ENCODE measurements at places on chromosomes 5 and 9.

DNA sequence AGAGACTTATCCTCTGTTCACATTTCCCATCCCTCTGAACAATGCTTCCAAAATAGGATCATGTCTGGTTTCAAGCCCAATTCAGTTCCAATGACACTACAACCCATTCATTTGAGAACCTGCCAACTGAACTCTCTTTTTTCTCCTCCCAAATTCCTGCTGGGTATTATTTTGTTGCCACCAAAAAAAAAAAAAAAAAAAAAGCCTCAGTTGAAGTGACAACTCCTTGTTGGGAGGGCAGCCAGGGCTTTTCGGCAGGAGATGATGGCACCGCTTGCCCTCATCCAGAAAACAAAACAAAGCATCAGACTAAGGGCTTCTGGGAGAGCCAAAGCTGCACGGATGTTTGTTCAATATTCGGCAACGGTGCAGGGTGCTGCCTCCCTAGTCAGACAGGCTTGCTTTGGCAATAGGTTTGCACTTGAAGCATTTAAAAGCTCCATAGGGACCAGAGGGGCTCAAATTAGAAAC, 30.6 kb upstream of the TRIM32 start:
- DNase-seq: no peak

GRCh38 chr5:152086668-152087067, 162.0 kb upstream of the GLRA1 start:
- DNase-seq: peak; percentile 68

GRCh38 chr9:19969721-19970120, 180.9 kb upstream of the SLC24A2 start:
- no peak for DNase-seq

DNA sequence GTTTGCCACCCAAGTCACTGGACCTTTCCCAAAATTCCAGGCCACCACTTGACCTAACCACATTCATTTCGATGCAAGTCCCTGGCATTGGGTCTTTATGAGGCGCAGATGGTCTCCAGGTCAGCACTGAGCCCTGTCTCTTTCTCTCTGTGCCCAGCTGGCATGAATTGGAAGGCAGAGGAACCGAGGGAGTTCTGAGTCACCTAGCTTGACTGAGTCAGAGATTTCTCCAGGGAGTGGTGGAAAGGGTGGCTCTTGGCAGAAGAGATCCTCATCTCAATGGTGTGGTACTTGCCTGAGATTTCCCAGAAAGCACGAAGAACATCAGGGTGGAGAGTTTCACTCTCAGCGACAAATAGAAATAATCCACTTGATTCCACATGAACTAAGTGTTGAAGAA, 43.8 kb downstream of the WDR36 start:
- DNase-seq: no peak

DNA sequence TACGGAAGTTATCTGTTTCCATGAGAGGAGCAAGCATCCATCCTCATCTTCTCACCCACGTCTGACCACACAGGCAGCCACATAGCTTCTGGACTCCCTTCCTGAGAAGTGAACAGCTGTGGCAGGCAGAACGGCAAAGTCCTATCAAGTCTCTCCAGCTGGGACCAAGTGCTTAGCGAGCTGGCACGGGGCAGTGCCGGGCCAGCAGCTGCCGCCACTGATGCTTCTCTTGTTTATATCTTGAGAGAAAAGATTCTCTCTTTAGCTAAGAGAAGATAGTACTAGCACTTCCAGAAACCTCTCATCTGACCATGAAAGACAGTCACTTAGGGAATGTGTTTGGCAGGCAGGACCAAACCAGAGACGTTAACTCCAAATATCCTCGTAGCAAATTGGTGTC, 37.2 kb downstream of the PLAC8L1 start:
- DNase-seq: peak; percentile 26

- DNase-seq: no peak
These were observed 292.7 kb upstream of the RASA1 start for GRCh38 chr5:86974955-86975354.

DNA sequence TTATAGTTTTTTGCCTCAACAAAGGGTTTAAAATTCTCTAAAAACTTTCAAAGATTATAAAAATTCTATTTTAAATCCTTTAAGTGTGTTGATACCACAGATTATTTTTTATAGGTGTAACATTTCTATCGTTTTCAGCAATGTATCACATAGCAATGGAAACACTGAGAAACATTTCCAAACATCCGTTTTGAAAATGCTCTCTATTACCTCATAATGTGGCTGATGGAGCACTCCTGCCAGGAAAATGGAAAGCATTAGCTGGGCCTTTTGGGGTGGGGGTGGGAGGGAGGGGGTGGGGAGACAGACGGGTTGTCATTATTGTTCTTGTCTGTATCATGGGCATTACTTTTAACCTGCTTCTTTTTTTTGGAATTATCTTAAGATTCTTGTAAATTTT, 516.5 kb downstream of the ACTL7B start:
- DNase-seq: no peak

GRCh38 chr5:139155333-139155732, 42.8 kb downstream of the SIL1 start:
- no peak for DNase-seq

- DNase-seq: no peak
These were observed 66.0 kb upstream of the RNF130 start for GRCh38 chr5:180137401-180138213.

GRCh38 chr5:172477466-172477865, 23.1 kb upstream of the SH3PXD2B start:
- no peak for DNase-seq

DNA sequence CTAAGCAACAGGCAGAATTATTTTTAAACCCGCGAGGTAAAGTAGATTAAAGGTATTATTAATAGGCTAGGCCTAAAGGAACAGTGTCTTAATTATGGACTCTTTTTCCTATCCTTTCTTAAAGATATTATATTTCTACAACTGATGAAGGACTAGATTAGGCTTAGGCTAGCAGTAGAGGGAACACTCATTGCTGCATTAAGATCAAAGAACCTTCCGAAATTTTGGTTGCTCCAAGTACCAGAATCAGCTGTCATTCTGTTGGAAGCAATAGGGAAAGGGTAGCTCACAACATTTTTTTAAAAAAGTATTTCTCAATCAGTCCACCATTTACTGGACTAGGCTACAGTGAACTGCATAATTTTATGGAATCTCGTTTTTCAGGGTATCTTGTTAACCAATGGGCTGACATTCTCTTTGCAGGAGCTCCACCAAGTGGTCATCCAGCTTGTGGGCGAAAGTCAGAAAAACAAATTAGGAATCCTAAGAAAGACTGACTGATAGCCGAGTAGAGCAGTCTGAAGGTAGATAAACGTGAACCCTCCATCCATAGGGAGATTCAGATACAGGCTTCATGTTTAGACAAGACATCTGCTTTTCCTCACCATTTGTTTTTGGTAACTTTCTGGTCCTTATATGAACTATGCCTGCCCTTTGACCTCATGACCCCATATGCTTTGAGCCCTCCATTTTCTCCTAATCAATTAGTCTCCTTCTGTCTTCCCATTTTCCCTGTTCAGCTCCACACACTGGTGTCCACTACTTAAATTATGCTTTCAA, 103.6 kb upstream of the CHD1 start:
- peak; percentile 84 for DNase-seq

DNA sequence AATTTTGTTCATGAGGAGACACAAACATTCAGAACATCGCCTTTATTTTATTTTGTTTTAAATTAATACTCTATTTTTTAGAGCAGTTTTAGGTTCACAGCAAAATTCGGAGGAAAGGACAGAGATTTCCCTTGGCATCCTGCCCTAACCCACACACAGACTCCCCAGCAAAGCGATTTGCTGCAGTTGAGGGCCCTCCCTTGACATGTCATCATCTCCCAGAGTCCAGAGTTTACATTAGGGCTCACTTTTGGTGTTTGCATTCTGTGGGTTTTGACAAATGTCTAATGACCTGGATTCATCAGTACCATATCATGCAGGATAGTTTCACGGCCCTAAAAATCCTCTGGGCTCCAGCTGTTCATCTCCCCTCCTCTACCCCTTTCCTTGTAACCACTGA, 33.6 kb upstream of the COL5A1 start:
- peak; percentile 20 for DNase-seq

DNA sequence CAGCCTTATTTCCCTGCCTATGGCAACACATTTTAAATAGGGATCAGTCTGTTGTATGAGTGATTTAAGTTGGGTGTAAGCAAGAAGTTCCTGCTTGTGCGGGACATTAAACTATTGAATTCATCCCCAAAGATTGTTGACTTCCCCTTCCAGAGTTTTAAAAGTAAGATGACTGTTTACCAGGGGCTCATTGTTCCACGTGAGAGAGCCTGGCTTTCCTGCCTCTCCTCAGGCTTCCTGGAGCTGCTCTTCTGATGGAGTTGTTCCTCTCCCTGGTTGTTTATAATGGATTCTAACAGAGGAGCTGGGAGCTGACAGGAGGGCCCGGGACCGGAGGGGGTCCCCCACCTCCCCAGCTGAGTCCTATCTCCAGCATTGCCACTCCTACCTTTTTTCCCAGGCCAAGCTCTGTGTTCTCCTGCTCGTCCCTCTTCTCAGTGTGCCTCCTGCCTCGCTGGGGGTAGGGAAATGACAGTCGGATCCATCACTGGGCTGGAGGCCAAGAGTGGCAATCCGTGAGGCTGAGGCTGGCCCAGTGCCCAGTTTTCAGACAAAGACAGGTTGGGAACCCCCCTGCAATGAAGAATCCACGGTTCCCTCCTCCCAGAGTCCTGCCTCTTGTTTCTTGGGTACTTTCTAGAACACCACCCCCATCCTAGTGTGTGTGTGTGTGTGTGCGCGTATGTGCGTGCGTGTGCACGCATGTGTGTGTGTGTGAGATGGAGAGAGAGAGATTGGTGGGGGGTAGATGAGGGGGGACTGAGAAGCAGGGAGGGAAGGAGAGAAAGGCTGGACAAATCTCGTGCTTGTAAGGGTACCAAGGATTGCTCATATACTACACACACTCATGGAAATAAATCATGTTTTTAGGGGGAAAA, 123.7 kb upstream of the NFIB start:
- no peak for DNase-seq

DNA sequence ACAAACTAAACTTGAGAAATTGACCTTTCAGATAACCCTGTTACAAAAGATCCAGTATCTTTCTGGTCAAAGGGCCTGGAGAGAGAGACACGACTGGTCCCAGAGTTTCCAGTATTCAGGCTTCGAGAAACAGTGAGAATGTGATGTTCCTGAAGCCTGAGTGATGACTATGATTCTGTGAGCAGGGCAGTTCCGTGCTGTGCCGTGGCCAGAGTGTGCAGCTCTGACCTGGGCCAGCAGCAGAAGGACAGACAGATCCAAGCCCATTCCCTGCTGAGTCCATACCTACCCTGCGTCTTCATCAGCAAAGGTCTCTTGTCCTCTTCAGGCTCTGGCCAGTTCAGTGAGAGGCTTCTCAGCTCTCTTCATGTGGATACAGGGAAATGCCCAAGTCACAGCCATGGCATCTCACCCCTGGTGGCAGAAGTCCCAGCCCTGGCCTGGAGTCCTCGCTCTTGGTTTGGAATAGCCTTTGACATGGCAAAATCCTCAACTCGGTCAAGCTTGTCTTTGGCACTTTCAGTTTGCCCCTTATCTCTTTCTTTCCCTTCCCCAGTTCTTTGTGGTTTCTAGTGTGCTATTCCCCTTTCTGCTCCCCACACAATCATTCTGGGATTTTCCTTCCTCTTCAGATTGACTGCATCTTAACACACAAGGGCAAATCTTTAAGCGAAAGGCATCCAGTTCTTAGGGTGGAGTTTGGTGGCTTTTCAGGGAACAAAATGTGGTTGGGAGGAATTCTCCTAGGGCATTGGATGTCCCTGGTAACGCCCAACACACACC, 107.7 kb downstream of the LIFR start:
- peak; percentile 24 for DNase-seq

DNA sequence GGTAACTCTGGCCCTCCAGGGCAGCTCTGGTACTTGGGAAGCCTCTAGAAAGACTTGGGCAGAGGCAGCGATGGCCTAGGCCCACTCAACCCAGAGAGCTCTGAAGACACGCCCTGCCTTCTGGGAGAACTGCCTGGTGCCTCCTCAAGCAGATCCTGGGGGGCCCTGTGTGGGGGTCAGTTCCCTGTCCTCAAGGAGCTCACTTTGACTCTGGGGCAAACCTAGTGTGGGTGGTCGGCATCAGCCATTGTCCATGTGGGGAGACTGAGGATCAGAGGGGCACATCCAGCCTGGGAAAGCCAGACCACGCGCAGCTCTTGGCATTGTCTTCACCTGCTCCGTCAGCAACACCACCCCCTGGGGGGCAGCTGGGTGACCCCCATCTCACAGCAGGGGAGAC, 28.0 kb downstream of the ABO start:
- DNase-seq: no peak

GRCh38 chr9:38687389-38687842, 32.5 kb downstream of the FAM240B start:
- peak; percentile 86 for DNase-seq

GRCh38 chr9:98117984-98118639, 910 bp downstream of the TRIM14 start:
- peak; percentile 64 for DNase-seq

GRCh38 chr9:92730897-92731296, 33.7 kb downstream of the BICD2 start:
- DNase-seq: peak; percentile 34

DNA sequence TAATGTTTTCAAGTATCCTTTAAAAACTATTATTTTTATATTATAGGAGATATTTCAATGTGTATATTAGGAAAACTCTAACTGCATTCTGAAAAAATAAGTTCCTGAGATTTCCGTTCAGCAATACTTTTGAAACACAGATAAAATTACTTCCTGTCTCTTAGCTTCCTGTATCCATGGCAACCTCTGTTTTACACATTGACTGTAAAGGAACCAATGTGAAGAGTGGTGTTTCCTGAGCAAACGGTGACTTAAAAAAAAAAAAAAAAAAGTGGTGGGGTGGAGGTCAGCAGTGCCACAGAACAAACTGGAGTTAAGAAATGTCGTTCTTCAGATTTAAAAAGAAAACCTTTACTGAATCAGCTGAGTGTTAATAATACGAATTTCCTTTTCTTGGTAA, at the start of gene LRRC70:
Gene LRRC70 (plus strand): TSS at position 280 of the 400 bp plus-strand sequence. CDS start 620 bp downstream, outside the sequence.
- DNase-seq: no peak
